ENCODE measurements at places on chromosomes 16 and 17.

DNA sequence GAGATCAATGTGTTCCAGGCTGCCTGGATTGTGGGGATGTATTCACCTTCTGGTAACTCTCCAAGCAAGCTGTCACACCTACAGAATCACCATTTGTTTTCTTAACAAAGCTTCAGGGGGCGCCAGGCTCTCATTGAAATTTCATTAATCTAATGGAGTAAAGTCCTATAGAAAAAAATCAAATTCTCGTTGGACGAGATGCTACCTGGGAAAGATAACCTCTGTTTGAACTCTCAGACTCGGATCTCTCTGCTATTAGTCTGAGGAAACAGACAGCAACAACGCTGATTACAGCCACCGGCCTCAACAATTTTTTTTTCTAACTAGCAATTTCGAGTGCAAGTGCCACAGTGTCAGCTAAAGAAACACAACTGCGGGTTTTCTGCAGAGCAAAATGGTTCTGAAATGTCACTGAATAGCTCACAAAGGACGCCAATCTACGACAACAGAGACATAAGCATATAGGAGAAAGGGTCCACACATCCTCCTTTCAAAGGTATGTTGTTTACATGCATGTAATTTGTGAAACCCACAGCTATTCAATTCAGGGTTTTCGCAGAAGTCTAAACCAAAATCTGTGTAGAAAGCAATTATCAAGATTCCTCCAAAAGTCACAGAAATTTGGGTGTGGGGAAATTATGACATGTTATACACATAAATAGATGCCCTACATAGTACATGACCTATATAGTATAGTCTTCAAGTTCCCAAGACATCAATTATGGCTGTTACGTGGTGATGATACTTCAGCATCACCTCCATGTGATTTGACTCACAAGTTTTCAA is 135.8 kb downstream of the SKAP1 start:
- no peak for DNase-seq

- DNase-seq, result no peak
Measured at GRCh38 chr16:22786691-22787090, 27.3 kb upstream of the HS3ST2 start.

- peak; percentile 51 for DNase-seq
Measured at GRCh38 chr16:50653633-50654519, 27.2 kb downstream of the SNX20 start.

- DNase-seq, result no peak
Measured at GRCh38 chr17:59366773-59367656, 35.6 kb downstream of the YPEL2 start.

DNA sequence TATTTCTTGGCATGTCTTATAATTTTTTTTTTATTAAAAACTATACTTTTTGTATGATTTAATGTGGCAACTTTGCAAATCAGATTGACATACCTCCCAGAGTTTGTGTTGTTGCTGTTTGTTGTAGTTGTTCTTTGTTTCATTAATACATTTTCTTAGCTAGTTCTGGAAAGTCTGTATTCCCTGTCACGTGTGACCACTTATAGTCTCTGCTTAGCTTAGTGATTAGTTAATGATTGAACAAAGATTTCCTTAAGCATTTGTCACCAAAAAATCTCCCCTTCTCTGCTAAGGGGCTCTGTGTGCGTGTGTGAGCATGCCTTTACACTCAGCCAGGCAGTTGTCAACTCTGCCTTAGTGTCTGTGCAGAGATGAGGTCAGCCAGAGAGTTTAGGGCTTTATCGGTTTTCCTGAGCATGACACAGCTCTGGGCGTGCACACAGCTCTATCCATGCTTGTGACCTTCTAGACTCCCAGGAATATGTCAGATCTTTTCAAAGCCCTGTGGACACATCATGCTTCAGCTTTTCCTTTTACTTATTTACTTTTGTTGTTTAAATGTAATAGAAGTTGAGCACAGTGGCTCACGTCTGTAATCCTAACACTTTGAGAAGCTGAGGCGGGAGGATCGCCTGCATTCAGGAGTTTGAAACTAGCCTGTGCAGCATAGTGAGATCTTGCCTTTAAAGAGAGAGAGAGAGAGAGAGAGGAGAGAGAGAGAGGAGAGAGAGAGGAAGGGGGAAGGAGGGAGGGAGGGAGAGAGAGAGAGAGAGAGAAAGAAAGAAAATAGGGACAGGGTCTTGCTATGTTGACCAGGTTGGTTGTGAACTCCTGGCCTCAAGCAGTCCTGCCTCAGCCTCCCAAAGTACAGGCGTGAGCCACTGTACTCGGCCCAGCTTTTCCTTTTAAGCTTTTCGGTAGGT is 21.9 kb downstream of the DNAI2 start:
- no peak for DNase-seq

DNA sequence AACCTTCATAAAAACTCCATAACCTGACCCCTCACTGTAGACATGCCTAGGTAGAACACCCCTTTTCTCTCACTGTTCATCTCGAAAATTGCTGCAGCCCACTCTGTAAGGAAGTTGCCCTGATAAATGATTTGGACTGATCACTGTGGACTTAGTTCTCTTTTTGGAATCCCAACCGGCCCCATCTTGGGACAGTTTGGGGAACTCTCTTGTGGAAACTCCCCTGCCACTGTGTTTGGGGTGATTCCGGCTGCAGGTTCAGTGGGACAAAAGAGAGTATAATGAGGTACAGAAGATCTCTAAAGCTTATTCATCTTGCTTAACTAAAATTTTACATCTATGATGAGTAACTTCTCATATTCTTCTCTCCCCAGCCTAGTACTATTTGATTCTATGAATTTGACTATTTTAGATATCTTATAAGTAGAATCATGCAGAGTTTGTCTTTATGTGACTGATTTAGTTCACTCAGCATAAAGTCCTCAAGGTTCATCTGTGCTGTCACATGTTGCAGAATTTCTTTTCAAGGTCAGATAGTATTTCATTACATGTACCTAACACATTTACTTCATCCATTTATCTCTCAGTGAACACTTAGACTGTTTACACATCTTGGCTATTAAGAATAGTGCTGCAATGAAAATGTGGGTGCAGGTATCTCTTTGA is 84.9 kb downstream of the ABCA8 start:
- no peak for DNase-seq

- no peak for DNase-seq
Measured at GRCh38 chr16:56163938-56164337, 27.4 kb upstream of the GNAO1 start.

DNA sequence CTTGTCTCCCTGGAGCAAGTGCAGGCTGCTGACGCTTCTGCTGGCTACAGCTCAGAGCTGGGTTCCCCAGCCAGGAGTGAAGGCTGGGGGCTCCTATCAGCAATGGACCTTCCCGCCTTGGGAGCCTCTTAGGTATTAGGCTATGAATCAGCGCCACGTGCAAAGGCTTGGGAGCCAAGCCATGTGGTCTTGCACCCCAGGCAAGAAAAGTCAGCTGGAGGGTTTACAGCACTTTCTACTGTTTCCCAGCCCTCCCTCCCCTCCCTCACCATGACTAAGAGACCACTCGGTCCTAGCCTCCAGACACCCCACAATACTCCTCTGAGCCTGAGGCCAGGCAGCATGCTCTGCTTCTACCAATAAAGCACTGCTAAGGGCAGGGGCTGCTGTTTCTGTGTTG is 12.3 kb downstream of the EPX start:
- DNase-seq, result no peak

DNA sequence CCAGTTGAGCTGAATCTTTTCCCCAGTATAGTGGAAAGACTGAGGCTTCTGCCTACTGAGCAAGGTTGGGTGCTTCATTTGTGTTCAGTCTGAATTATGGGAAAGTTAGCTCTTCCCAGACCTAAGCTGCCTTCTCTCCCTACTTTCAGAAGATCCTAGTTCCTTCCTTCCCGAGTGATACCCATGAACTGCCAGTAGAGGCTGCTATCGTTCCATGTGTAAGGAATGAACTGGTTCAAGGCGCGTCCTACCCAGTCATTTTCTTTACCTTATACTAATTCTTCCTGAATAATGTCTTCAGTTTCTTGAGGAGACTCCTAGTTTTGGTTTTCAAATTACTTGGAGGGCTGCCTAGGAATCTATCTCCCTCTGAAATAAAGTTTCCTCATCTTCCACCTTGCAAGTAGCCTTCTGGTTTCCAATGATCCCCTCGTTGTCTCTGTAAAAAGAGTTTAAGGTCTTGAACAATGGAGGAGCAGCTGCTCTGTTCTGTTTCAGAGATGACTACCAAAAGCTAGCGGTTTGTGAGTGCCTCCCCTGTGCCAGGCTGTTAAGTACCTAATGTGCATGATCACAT is 934 bp upstream of the AOC2 start:
- peak; percentile 2 for DNase-seq

- no peak for DNase-seq
Measured at GRCh38 chr17:57962279-57963148, 7.3 kb upstream of the CUEDC1 start.

DNA sequence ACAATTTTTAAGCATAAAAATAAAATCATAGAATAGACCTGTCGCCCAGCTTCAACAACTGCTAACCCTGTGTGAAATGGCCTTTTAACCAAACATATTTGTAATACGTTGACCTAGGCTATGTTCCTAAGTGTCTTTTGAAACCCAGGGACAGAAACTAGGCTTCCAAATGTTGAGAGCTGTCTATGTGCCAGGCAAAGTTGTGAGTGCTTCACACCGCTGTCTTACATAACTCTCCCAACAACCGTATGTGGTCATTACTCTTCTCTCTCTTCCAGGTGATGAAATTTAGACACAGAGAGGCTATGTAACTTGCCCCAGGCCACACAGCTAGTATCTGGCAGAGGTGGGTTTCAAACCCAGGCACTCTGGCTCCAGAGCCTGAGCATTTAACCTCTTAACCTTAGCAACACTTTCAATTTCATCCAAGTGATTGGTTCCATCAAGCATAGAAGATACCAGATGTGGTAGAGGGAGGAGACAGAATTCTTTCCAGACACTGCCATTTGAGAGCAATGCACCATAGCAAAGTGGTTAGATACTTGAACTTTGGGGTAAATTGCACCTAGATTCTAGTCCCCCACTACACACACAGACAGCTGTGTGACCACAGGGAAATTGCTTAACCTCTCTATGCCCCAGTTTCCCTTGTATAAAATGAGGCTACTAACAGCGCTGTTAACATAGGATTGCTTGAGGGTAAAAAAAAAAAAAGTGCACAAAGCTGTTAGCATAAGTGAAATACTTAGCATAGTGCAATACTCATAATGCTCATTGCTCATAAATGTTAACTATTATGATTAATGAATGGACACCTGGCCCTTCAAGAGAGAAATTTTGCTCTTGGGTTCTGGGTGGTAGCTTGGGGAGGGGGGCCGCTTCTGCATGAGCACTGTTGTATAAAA is 160.6 kb downstream of the IRX3 start:
- DNase-seq, result no peak

GRCh38 chr16:46772463-46772862 is 24.3 kb upstream of the MYLK3 start:
- DNase-seq, result no peak

All from NCI-H524 treated with DMSO at 0.1 percent for 48 hours (cell line).